Stimulated activated CD8-positive, alpha-beta memory T cell treated with anti-CD3 and anti-CD28 coated beads, Interleukin-4, amount 100 ng/mL, for 48 hours (primary cell): ENCODE measurements at places on chromosomes 5 and 9.

DNA sequence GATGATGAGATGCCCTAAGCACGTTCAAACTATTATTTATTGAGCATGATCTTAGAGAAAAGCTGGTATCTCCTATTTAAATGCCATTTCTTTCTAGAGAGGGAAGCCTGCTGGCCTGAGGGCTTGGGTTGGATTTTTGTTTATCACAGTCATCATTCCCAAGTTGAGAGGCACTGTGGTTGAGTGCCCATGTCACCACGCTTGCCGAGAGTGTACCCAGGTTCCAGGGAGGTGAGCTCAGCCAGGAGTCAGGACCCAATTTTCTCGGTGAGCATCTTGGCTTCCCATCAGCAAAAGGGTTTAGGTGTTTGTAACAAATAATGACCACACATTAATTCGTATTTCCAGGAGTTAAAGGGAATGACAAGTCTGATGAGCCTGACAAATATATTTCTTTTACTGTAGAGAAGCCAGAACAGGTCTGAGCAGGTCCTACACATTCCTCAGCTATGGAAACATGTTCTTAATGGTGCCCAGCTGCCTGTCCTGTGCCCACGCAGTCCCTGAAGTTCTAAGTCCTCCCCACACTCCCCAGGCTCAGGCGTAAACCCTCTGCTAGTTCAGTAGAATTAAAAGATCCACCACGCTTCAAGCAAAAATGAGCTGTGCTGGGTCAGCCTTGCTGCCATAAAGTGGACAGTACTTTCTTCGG, 258.9 kb upstream of the IRX2 start:
- no peak for DNase-seq

- no peak for DNase-seq
Measured at GRCh38 chr5:12777342-12777741, 873.1 kb upstream of the CTNND2 start.

- DNase-seq: no peak
Measured at GRCh38 chr5:634191-634590, 22.1 kb downstream of the CEP72 start.

DNA sequence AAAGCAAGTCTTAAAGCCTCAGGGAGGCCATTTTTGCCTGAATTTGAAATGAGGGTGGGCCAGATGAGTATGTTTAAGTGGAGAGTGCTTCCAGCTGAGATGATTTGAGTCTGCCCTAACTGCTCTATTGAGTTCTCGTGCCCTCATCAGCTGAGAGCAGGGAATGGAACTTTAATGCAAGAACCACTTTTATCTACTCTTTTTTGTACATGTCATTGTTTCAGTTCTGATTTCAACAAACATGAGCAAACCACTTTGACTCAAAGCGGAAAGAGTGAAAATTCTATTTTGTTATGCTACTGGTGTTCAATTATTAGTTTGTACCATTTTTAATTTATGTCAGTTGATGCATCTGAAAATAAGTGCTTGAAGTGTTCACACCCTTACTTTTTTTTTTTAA, 35.8 kb downstream of the DCAF10 start:
- DNase-seq: no peak

- no peak for DNase-seq
Measured at GRCh38 chr9:127078988-127079387, 43.4 kb downstream of the ANGPTL2 start.

GRCh38 chr9:93262537-93263310, 78.8 kb downstream of the WNK2 start:
- peak; percentile 16 for DNase-seq

- no peak for DNase-seq
Measured at GRCh38 chr5:66744040-66744439, 147.8 kb downstream of the MAST4 start.

DNA sequence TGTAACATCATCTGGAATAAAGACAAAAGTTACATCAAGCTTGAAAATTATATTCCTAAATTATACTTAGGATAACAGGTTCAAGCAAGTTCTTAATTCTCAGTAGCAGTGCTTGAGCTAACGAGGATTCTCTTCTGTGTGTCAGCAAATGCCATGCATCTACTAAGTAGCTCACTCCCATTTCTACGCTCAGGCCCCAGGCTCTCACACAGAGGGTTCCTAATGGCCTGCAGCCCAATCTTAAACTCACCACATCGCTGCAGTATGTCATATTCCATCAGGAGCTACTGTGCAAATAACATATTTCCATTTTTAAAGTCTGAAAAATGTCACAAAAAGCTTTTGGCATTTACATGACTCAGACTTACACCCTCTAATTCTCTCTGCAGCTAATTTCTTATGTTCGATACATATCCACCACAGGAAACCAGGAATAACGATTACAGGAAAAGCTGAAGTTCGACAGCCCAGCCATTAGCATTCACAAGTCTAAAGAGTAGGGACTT, 474.8 kb downstream of the EFNA5 start:
- no peak for DNase-seq

DNA sequence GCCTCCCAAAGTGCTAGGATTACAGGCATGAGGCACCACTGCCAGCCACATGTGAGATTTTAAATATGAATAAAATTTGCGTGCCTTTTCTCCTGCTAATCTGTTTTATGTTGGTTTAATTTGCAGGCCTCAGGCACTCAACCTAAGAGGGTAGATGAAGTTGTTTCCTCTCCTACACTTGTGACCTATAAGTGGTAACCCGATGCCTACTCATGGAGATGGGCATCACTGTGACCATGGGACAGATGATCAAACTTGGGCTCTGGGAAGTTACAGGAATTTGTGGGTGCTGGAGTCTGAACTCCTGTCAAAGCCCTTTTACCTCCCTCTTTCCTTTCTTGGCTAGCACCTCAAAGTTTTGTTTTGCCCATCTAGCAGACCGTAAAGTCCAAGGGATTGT, 1.1 kb downstream of the SLC28A3 start:
- DNase-seq: no peak

DNA sequence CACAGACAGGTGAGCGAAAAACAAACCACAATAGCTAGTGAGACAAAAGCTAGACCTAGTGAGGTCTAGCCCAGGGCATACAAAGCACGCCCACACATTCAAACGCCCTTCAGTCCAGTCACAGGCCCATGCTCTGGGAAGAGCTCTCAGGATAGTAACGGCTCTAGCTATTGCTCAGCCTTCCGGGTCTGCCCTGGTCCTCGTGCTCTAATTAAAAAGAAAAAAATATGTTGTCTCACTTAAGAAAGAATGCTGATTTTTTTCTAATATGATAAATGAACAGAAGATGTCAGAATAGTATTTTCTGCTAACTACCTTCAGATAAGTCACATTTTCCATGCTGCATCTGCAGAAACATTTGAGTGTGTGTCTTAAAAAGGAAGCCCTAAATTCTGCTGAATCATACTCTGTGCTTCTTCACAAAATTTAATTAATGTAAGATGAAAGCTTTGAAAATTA, 94.5 kb downstream of the PLPP1 start:
- no peak for DNase-seq

DNA sequence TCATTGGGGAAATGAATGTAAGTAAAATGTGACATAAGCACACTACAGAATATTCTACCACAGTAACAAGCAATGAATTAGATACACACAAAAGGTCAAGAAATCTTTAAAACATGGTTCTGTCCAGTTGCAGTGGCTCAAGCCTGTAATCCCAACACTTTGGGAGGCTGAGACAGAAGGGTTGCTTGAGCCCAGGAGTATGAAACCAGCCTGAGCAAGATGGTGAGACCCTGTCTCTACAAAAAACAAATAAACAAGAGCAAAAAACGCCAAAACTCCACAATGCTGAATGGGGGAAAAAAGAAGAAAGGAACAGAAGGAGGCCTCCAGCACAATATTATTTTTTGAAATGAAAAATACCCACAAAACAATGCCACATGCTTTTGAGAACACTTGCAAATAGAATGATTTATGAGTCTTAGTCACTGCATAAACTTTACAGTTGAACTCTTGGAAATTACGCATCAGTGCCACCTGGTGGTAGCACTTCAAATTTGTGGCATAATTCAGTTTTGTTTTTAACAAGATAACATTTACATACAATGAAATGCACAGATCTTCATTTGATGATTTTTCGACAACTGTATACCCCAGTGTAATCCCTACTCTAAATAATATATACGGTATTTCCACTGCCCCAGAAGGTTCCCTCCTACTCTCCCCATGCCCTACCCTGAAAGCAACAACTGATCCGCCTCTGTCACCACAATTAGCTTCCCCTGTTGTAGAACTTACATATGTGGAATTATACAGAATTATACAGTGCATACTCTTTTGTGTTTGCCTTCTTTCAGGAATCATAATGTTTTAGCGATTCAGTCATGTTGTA, 14.4 kb upstream of the SPINK4 start:
- DNase-seq: peak; percentile 82

- no peak for DNase-seq
Measured at GRCh38 chr9:71924576-71924975, 13.1 kb downstream of the C9orf85 start.
